ENCODE measurements at places on chromosomes 2 and 18.
A peak's percentile ranks its signal among the peaks of the same experiment; 100 is the strongest.

DNA sequence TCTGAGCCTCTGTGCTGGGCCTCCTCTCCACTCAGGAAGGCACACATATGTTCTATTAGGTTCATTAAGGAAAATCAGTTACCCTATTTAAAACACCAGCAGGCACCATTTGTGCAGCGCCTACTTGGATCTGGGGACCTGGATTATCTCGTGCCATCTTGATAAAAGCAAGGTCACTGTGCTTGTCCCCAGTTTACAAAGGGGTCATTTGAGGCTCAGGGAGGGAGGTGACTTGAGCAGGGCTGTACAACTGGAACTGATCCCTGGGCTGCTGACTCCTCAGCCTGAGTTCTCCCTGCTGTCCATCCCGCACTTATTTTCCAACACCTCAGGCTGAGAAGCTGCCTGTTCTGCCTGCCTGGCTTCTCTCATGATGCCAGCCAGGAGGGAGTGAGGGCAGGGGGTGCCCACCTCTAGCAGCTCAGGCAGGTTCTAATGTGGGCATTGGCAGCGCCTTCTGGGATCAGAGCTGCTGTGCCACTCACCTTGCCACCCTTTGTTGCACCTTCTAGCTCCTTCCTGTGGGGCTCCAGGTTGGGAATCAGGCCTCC lies 120.3 kb downstream of the GLI2 start:
- DNase-seq: no peak

DNA sequence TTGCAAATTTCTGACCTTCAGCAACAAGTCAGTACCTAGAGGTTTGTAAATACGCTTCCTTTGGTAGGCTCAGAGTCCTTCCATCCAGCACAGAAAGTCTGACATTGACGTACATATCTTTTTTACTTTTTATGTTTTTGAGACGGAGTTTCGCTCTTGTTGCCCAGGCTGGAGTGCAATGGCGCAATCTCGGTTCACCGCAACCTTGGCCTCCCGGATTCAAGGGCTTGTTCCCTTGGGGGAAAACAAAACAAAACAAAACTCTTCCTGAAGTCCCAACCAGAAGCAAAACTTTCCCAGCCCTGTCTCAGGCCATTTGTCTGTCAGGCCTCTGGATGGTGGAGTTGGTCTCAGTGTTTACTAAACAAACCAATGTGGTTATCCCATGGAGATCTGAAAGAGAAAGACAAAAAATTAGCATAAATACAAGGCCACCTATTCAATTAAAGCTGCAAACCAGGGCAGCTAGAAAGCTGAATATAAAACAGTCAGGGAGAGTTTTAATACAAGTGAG lies 29.6 kb upstream of the ATL2 start:
- DNase-seq: peak; percentile 66

- no peak for DNase-seq
These were observed 125.5 kb upstream of the SIX2 start for GRCh38 chr2:45134726-45135125.

DNA sequence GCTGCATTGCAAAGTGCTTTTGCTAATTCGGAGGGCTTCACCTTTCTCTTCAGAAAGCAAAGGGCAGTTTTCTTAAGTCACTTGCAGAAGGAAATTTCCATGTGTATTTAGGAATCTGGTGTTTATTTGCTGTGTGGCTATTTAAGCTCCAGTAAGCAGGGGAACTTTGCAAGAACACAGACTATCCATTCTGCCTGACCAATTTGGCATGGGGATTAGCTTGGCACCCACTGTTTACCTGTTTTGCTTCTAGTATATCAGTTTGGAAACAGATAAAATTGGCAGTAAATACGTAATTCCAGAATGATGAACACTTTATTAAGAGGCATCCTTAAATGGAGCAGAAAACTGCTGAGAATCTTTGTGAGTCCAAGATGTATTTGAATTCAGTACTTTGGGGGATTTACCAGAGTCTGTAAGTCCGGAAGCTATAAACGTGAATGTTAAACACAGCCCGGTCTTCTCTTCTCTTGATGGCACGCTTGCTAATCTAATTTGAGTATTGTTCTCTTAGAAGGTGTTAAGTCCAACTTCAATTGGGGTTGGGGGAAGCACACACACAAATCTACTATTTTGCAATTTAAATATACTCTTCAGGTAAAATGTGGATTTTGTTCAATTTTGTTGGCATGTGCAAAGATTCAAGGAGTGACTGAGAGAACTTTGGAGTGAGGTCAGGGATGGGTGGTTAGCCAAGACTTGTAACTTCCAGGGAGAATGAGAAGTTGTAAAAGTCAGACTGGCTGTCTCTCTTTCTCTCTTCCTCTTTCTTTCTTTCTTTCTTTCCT lies 650 bp downstream of the ACKR3 start:
- DNase-seq: no peak

GRCh38 chr18:57243624-57244179 lies 96.8 kb downstream of the BOD1L2 start:
- DNase-seq: no peak

- no peak for DNase-seq
These were observed 128.1 kb downstream of the BIRC6 start for GRCh38 chr2:32484937-32485336.

DNA sequence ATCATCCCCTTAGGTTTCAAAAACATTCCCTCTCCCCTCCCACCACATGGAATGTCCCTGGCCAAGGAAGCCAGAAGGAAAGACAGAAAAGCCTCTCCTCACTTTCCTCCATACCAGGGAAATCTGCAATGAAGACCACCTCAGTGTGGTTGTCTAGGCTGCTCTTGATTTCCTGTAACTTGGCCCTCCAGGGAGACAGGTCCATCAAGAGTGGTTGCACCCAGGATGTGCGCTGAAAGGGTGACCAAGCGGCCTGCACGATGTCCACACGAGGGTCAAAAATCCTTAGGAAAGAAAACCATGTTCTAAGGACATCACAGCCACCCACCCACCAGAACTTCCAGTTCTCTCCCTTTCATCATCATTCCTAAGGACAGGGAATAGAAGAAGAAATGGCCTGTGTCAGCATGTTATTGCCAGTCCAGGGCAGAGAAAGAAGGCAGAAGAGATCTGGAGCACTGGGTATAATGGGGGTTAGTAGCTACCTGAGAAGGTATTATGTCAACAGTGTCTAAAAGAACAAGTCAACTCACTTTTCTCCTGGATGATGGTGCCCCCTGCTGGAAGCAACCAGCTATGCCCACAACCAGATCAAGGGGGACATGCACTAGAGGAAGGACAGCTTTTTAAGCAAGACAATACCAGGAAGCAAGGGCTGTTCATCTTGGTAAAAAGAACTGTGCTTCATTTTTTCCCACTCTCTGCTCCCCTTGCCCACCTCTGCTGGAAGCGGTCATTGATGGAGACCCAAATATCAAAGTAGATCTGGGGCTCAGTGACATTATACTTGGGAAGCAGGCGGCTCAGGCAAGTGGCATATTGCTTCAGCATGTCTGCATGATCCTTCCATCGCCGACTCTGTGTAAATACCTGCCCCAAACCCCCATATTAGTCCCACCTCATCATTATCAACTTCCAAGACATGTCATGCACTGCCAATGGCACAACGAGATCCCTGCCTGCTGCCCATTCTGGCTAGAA lies 9.3 kb downstream of the GGCX start:
- peak; percentile 89 for DNase-seq

DNA sequence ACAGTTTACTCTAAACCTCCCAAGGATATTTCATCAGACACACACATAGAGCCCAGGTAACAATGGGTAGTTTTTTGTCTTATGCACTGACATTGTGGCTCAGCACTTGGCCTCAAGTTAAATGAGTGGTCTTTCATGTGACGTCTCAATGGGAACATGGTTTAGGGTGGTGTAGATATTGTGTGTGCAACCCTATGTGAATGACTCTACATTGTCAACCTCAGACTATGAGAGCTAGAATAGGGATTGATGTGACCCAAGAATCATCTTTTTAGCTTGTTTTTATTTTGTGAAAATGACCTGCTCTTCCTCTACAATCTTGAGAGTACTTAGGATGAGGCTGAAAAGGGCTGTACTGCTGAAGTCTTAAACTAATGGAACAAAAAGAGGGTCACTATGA lies 86.2 kb downstream of the SCN1A start:
- no peak for DNase-seq

DNA sequence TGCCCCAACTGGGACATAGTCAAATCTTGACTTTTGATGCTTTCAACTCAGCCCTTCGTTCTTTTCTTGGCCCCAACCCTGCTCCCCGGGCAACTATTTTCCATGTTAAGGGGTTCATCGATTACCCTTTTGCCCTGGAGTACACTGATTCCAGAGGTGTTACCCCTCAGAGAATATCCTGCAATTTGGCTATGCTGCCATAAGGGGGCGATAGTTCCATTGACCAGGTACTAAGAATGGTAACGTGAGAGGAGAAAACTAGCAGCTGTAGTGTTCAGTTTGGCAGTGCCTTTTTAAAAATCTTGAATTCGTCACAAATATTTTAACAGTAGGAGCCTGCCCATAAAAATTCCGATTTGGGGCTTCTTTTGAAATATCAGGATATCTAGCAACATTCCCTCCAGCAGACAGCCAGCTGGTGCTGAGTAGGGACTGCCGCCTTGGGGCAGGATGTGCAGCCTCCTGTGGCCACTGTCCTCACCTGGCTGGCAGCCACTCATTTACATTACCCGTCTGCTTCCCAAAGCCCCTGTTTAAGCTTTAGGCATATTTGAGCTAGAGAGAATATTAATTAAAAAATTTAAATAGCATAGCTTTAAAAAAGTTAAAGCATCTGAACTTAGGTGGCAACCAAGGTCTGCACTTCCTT lies 146.3 kb upstream of the SKOR2 start:
- DNase-seq: no peak

DNA sequence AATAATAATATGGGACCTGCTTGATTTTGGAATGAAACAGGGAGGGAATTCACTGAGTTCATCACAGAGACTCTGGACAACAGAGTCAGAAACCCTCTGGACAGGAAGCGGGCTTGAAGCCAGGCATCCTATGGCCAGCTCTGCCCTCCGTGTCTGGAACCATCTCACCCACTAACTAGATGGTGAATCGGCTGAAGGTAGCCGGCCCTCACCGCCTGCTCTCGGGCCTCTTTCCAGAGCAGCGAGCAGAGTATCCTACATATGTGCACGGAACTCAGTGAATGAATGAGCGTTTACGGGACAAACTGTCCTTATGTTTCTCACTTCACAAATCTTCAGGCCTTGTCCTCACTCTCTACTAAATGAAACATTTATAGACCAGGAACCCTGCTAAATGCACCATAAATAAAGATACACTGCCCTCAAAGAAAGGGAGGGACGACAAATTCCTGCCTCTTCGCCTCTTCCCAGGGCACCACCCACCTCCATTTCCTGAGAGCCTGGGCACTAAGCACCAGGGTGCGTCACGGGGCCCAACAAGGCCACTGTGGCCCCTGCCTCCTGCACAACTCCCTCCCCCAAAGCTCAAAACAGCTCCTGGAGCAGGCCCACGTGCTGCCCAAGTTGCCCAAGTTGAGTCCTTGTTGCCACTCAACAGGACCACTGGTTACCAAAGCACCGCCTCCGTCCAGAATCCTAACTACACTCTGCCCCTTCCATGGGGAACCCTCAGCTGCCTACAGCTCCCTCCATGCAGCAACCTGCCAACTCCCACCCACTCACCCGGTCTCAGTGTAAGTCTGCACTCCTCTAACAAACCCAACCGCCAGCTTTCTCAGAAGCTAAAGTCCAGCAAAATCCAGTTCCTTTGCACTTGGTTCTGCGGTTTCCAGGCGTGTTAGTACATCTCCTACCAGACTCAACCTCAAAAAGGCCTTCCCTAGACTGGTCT lies 1.7 kb downstream of the TBC1D8 start:
- DNase-seq: no peak

DNA sequence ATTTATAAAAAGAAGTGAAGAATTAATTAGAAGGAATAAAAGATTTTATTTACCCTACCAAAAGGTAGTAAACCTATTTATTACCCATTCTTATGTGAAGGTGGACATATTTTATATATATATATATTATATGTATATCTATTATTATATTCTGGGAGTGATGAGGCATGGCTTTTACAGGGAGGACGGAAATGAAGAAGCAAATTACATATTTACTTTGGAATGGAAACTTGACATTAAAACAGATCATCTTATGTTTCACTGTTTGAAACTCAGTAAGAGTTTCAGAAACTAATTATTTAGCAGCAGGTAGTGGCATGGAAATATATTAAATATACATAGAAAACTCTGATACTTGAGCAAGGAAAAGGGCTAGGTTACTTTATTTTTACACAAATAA lies 143.4 kb downstream of the LCLAT1 start:
- DNase-seq: no peak

GRCh38 chr2:188295067-188295685 lies 3.5 kb downstream of the GULP1 start:
- DNase-seq: no peak

DNA sequence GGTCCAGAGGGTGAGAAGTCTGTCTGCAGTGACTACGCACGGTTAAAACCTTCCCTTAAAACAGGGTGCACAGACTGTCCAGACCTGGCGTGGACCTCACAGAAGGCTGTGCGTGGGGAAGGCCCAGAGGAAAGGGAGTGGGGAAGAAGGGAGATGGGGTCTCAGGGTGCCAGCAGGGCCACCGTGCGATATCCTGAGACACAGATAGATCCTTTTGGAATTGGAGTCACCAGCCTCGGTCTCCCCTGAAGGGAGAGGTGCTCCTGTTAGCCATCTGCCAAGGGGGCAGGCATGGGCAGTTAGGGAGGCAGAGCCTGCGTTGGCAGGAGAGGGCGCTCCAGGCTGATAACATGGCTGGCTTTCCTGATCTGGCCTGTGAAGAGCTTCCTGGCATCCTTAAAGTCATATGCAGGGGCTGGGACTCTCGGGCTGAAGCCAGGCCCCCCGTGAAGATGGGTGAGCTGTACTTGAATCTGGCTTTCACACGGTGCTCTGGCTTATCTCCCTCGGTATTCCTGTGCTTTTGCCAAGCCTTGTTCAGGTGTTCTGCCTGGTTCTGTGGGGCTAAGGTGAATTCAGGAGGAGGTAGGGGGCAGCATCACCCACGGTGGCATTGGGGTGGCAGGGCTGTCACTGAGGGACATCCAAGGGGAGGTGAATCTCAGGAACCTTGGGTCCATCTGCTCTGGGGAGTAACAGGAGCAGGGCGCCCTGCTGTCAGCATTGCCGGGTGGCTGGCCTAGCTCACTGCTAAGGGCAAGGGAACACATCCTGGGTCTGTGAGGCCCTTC lies 107.2 kb upstream of the SMAD2 start:
- DNase-seq: no peak

DNA sequence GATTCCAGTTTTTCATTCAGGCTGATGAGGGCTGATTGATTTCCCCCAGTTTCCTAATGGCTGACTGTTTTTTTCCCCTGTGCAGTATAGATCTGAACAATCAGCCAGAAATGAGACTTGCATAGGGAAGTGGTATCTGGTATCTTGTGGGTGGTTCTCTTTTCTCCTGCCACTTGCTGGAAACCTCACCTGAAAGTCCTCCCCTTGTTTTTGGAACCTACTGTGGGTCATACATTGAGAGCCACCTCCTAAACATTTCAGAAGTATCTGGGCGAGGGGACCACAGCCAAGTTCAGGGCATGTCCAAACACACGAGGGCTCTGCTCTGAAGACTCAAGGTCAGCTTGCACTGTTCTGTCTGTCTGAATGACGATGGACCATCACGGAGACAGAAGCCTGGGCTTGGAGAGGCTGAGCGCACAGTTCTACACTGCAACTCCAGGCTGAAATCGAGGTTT lies 19.3 kb downstream of the ALPK2 start:
- no peak for DNase-seq
